ENCODE measurements at places on chromosomes 2 and 18.

DNA sequence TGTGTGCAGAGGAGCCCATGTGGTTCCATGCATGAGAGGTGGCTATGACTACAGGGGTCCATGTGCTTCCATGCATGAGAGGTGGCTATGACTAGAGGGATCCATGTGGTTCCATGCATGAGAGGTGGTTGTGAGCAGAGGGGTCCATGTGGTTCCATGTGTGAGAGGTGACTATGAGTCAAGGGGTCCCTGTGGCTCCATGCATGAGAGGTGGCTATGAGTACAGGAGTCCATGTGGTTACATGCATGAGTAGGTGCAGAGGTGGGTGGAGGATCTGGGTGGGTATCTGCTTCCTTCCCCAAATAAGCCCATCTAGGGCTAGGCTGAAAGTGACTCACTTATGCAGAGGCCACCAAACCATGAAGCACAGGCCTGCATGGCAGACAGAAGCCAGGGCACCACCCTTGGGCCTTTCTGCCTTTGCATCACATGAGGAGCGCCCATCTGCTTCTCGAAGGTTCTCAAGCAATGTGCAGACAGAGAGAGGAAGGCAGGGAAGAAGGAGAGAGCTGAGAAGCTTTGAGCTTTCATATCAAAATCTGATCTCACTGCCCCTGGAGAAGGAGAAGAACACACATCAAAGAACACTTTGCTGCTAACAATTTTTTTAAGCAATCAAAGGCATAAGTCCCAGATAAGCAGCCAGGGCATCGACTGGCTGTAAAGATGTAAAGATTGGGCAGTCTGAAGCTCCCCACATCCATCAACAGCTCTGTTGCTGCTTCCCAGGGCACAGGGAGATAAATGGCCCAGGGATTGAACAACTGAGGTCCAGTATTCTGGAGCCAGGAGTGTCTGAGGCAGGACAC, 137.6 kb downstream of the TNS1 start:
- no peak for DNase-seq

- no peak for DNase-seq
Observed at GRCh38 chr18:63528863-63529492, 13.2 kb upstream of the SERPINB12 start.

- DNase-seq = no peak
Observed at GRCh38 chr2:219997341-219997851, 370.0 kb downstream of the SLC4A3 start.

- DNase-seq = no peak
Observed at GRCh38 chr2:220572385-220572784, 945.0 kb downstream of the SLC4A3 start.

DNA sequence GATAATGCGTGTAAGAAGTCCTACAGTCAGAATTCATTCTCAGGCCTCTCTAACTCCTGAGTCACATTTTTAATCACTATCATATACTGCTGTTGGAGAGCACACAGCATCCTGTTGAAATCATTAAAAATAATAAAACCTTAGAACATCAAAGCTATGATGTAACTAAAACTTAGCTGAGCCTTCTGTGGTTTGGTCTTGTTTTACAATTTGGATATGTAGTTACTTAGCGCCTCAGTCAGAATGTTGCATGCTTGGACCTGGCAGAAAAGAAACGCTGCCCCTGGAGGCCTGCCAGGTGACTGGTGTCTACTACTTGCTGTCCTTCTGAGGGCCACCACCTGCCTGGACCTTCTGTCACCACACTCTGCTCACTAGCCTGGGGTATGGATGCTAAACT, 261.1 kb upstream of the RASGRP3 start:
- peak; percentile 93 for DNase-seq

- DNase-seq = no peak
Observed at GRCh38 chr18:37327063-37327577, 238.5 kb downstream of the CELF4 start.

- no peak for DNase-seq
Observed at GRCh38 chr2:46978723-46979122, 63.1 kb upstream of the MCFD2 start.

GRCh38 chr2:219452361-219453317, 18.0 kb downstream of the SPEG start:
- peak; percentile 93 for DNase-seq

- no peak for DNase-seq
Observed at GRCh38 chr2:50490991-50491390, 540.9 kb downstream of the NRXN1 start.

DNA sequence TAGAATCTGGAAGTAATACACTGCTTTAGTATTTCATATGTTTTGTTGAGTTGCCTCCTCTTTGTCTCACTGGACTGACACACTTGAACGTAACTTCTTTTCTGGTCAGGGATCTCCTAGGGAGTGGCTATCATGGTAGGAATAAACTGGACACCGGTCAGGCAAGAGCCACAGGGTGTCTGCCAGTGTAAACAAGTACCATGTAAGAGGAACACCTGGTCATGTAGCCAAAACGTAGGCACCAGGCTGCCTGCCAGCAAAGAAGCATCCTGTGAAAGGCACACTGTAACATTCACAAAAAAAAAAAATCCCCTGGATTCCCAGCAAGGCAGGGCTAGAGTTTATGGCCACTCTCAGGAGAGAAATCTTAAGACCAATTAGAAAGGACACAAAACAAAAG, 372.8 kb upstream of the RND3 start:
- DNase-seq = no peak

GRCh38 chr18:11304928-11305327, 155.6 kb upstream of the PIEZO2 start:
- no peak for DNase-seq

- DNase-seq = no peak
Observed at GRCh38 chr2:2826209-2826551, 495.1 kb upstream of the MYT1L start.

DNA sequence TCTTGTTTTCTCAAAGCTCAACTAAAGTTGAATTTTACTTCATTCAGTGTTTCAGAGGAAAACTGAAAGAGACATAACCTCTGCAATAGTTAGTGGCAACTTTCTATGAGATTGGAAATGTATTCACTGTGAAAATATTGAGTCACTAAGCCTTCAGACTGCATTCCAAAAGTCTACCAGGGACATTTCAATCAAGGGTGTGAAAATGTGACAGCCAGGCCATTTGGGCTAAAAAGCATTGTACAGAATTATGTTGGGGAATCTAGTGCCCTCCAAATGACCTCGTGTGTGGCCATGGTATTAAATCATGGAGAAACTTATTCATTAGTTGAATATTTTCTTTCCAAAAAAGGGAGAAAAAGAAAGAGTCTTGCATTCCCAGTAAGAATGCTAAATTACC, 251.9 kb downstream of the GRB14 start:
- peak; percentile 18 for DNase-seq
